Stimulated activated CD8-positive, alpha-beta memory T cell treated with anti-CD3 and anti-CD28 coated beads, Interleukin-4, amount 100 ng/mL, for 1 hour (primary cell): ENCODE measurements at places on chromosomes 5 and 9.
A peak's percentile ranks its signal among the peaks of the same experiment; 100 is the strongest.

GRCh38 chr5:12013351-12013750 is 109.1 kb upstream of the CTNND2 start:
- no peak for DNase-seq

DNA sequence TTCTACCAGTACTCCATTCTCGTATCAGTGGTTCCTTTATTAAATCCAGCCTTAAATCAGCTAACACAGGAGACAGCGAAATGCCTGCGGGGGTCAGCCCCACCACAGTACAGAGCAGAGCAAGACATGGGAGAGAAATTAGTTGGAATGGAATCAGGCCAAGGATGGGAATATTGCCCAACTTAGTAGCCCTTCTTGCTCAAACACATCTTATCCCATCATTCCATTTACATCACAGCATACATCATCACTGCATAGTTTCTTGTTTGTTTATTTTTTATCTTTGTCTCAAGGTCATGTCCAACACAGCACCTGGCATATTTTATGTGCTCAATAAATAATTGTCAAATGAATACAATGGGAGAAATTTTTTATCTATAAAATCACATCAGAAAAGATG is 34.3 kb upstream of the DAB2 start:
- DNase-seq: no peak

- DNase-seq: no peak
These were observed 78.6 kb downstream of the SH3RF2 start for GRCh38 chr5:146015001-146015400.

- DNase-seq: no peak
These were observed 62.7 kb upstream of the PALM2AKAP2 start for GRCh38 chr9:109717342-109717741.

DNA sequence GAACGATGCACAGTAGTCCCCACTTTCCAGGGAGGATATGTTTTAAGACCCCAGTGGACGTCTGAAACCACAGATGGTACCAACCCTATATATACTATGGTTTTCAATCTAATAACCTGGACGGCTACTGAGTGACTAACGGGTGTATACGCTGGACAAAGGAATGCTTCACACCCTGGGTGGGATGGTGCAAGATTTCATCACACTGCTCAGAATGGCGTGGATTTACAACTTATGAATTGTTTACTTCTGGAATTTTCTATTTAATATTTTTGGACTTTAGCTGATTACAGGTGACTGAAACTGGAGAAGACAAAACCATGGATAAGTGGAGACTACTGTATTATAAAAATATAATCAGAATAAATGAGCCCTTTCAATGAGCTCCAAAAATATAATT is 147.6 kb upstream of the TRIM32 start:
- no peak for DNase-seq

DNA sequence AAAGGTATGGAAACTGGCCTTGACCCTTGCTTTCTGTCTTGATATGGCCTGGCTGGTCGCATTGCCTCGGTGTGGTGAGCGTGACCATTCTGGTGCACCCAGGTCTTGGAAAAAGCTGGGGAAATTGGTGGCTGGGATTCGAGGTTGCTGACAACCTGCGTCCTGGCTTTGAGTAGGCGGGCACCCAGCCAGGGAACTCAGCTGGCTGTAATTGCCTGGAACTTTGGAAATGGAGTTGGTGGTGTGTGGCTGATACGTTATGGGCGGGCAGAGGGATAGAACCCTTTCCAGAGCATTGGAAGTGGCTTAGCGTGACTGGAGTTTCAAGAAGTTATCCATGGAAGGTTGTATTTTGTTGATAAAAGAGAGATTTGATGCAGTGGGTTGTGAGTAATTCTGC is 35.2 kb downstream of the KCNMB1 start:
- no peak for DNase-seq

DNA sequence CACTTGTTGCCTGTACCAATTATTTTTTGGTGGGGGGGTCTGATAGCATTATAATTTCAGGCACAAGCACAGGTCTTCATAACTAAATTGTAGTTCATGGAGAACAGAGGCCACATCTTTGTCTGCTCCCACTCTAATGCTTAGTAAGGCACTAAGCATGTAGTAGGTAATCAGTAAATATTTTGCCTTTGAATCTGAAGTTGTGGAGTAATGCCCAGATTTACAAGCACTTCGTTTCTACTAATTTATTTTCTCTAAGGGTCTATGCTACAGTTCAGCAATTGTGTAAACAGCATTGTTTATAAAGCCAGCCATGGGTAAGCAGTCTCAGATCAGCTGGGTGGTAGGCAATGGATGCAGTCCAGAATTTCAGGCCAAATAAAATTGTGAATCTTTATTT is 78.6 kb downstream of the GRIA1 start:
- no peak for DNase-seq

DNA sequence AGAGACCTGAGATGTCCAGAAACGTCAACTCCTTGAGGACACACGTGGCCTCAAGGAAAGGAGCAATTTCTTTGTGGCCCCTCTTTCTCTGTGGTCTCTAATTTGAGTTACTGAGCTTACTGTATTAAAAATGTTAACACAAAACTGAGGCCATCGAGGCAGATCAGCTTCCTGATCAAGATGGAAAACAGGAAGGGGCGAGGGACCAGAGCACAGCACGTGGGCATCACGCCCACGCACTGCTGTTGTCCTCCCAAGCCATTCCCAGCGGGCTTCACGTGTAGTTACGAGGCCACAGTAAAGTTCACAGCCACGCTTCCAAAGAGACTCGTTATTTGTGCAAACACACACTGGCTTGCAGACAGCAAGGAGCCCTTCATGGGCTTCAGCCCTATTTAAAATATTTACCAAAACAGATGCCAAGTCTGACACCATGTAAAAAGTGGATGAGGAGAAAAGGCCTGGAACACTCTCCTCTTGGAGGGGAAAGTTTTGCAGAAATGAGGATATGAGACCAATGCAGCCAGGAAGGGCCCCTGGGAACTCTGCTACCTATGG is 149.5 kb downstream of the ROR2 start:
- no peak for DNase-seq

GRCh38 chr9:109311731-109312130 is 9.1 kb downstream of the EPB41L4B start:
- no peak for DNase-seq

- no peak for DNase-seq
These were observed 160.5 kb upstream of the MSX2 start for GRCh38 chr5:174563899-174564298.

DNA sequence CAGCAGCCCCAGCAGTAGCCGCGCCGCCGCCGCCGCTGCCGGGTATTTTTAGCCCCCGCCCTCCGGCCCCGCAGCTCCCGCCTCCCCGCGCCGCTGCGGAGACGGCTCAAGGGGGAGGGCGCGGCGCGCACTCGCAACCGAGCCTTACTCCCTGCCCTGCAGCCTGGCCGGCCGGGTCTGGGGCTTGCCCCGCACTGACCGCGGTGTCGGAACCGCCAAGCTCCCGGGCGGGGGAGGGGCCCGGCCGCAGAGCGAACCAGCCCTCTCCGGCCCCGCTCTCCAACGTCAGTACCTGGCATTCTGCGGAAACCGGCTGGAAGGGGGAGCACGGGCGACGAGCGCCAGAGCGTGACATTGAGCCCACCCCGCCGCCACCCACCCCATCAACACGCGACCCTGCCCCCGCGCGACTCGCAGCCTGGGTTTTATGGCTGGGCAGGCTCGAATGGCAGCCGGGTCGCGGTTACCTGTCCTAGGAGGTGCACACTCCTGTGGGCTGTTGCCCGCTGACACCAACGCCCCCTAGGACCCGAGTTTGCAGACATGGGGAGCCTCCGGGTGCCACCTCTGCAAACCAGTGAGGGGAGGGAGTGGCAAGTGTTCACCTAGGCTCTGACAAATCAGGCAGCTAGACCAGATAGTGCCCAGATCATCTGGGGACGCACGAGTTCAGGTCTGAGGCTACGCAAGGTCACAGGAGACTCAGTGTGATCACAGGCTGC is at the start of gene ACSL6:
ACSL6 (minus strand) TSS at position 37 of the 722 bp plus-strand sequence. CDS start 105 bp downstream, outside the sequence.
- DNase-seq: peak; percentile 13

DNA sequence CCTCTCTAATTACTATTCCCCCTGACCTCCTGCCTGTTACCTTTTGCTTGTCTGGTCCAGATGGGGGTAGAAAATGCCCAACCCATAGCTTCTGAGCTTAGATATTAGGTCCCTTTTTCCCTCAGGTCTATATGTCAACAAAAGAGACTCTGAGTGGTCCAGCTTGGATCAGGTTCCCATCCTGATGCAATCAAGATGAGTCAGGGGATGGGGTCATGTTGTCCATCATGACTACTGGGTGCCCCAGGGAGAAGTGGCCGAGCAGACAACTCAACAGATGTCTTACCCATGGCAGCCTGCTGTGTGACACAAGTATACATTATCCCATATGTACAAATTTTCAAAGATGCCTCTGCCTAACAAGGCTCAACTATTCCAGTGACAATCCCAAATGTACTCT is 9.1 kb upstream of the ANKH start:
- no peak for DNase-seq
